MV-4-11 (cell line): ENCODE measurements at places on chromosomes 7 and 10.

DNA sequence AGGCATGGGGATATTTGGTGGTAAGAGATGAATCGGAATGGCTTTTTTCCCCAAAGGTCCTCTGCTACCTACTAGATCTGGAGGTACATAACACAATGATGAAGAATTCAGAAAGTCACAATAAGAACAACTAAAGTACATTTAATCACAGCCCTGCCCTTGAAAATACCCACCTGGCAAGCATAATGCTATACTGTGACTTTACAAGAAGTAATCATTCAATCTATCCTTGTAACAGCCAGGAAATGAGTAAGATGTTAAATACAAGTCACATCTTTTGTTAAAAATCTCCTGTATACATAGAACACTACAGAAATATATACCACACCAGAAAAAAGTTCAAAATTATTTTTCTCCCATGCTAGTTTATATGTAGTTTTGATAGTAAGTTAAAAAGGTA lies 108.3 kb upstream of the ABCB5 start:
- DNase-seq = no peak

GRCh38 chr10:15864419-15864818 lies 4.1 kb upstream of the MINDY3 start:
- no peak for DNase-seq

- peak; percentile 91 for DNase-seq
These were observed 77.6 kb downstream of the RALA start for GRCh38 chr7:39700932-39701331.

DNA sequence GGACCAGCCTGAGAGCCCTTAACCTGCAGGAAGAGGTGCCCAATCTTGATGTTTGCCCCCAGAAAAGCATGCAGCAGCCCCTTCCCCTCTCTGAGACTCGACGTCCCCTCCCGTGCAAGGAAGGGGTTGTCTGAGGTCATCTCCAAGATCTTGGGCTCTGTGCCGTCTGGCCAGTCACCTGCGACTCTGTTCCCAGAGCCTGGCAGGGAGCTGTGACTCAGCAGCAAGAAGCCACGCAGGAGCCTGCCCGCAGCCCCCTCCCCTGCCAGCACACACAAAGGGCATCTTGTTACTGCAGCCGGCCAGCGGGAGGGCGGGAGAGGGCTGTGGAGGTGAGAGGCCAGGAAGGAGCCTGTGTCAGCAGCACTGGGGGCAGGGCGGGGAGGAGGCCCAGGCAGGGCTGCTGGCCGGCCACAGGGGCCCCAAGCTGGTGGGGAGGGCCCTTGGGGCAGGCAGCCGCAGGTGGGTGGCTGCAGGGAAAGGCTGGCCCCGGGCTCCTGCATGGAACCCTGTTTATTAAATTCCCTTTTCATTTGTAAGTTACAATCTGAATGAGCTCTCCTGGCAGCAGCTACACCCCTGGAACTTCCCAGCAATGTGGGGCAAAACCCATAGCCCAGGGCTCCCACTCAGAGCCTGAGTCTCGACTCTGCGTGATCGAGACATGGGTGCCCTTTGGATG lies 103.7 kb upstream of the ZMIZ1 start:
- no peak for DNase-seq

GRCh38 chr7:98956937-98957336 lies 78.6 kb downstream of the TRRAP start:
- DNase-seq = no peak

DNA sequence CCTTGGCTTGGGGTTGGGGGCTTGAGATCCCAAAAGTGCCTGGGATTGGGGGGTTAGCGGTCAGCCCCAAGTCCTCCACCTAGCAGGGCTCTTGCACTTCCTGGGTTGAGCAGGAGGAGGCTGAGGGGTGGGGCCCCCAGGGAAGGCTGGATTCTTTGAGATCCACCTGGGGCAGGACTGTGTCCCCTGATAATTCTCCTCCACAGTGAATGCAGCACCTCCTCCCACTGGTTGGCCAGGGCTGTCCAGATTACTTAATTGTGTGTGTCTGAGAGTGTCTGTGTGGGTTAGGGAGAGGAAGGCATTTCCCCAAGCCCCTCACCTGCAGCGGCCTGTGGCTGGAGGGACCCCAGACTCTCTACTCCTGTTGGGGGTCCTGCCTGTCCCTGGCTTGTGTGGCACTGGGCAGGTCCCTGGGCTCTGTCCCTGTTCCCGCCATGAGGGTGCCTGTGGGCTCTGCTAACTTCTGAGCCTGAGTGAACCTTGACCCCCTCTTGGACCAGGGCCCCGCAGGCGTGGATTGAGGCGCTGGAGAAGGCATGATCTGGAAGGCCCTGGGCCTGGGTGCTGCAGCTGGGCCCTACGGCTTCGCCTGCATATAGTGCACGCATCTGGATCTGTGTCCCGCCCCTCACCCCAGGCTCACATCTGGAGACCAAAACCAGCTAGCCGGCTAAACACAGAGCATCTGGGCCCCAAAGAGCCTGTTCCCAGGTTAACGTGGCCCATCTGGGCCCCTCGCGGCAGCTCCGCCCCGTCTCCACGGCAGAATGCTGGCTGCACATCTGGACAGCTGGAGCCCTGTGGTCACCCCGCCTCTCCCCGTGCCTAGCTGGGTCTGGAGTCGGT lies 10.4 kb downstream of the TMEM270 start:
- DNase-seq = no peak

- DNase-seq = no peak
These were observed 152.7 kb downstream of the NRG3 start for GRCh38 chr10:82027711-82028110.

DNA sequence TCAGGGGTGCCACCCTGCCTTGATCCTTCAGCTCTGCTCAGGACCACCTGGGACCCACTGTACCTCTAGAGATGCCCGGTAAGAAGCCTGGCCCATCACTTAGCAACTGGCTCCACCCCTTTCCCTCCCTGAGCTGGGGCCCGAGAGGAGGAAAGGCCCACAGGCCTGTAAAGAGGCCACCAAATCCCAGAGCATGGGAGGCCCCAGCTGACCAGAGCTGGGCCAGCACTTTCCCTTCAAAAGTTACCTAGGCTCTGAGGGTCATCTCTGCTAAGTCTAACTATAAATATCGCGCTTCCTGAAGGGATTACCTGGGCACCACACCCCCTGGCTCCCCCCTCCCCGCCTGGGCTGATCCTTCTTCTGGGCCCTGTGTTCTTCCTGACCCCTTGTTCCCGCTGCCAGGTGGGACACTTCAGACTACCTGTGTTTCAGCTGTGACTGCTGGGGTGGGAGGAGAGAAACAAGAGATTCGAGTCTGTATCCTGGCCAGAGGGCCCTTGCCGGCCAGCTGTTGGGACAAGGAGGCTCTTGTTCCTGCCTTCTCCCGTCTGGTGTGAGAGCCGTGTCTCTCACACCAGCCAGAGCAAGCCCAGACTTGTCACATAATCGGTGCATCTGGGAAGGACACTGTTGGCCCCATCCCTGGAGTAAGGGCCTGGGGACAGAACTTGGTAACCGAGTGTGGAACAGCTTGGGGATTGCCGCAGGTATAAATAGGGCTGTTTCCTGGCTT lies 22.8 kb upstream of the ANKRD2 start:
- no peak for DNase-seq

- DNase-seq = no peak
These were observed 23.5 kb upstream of the NRCAM start for GRCh38 chr7:108479751-108480150.

DNA sequence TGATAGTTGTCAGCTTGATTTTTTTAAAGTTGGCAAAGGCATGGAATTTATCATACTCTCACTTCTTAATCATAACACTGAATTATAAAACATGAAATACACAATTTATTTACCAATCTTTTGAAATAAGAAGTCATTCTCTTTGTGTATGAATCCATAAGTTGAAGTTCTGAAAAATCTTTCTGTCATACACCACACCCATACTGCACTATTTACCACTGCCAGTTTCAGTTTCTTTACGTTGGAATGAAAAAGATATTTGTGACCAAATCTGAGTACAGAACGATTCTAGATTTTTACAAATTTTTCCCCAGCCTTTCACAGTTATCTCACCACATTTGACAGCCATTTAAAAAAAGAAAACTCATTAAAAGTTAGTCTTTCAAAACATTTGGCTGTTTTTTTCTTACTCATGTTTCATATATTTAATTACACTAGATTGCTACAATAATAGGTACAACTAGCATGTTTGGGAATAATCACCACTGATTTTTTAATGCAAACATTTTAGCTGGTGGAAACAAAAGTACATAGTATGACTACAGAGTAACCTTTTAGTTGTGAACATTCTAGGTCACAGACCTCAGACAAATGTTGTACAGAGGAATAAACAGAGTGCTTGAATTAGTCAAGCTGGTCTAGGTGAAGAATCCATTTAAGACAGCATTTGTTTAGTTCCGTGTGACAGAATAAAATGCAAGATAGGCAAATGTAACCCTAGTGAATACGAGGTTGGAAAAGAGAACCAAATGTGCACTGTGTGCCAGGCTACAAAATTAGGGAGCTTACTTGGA lies 185.0 kb upstream of the LRRN3 start:
- DNase-seq = no peak

DNA sequence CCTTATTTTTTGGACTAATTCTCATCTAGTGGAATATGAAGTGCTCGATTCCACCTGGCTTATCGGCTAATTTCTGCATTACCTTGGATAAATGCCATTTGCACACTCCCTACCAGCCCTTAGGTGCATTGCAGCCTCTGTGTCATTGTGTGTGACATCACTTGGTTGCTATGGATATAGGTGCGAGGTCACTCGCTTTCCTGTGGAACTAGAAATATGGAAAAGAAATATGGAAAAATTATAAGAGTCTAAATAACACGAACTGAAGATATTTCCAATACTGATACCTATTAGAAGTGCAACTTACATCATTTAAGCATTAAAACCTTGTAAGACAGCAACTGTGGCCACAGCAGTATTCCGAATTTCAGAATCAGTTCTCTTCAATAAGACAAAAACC lies 2.0 kb downstream of the YWHAG start:
- DNase-seq = no peak

- DNase-seq = no peak
These were observed 21.8 kb downstream of the ASZ1 start for GRCh38 chr7:117405519-117405918.

- DNase-seq = no peak
These were observed 221.0 kb upstream of the KLF14 start for GRCh38 chr7:130954918-130955564.

- DNase-seq = no peak
These were observed 173.8 kb upstream of the PPP2R2D start for GRCh38 chr10:131726967-131727366.

GRCh38 chr7:157522954-157523353 lies 186.2 kb downstream of the DNAJB6 start:
- no peak for DNase-seq

- DNase-seq = no peak
These were observed 308.8 kb upstream of the ZNF32 start for GRCh38 chr10:43957267-43958070.

DNA sequence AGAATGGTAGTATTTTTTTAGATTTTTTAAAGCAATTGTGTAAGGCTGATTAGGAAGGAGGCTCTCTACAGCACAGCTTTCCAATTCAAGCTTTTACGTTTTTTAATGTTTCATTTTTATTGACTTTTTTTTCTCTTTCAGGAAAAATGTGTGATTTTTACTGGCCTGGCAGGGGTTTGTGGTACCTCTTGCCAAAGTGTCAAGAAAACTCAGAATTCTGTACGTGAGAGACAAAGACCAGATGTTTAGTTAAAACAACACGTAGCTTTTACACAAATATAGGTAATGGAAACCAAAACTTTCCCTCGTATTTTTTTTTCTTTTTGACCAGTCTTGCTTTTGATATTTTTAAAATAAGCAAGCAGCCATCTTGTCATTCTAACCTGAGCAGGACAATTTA lies 6.0 kb upstream of the NPVF start:
- no peak for DNase-seq

- no peak for DNase-seq
These were observed 704 bp upstream of the ANTXRL start for GRCh38 chr10:46285966-46286620.

DNA sequence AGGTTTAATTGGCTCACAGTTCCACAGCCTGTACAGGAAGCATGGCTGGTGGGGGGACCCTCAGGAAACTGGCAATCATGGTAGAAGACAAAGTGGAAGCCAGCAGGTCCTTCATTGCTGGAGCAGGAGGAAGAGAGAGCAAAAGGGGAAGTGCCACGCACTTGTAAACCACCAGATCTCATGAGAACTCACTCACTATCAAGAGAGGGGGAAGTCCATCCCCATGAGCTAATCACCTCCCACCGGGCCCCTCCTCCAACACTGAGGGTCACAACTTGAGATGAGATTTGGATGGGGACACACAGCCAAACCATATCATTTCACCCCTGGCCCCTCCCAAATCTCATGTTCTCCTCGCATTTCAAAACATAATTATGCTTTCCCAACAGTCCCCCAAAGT lies 171.9 kb upstream of the CACNA2D1 start:
- DNase-seq = peak; percentile 94

DNA sequence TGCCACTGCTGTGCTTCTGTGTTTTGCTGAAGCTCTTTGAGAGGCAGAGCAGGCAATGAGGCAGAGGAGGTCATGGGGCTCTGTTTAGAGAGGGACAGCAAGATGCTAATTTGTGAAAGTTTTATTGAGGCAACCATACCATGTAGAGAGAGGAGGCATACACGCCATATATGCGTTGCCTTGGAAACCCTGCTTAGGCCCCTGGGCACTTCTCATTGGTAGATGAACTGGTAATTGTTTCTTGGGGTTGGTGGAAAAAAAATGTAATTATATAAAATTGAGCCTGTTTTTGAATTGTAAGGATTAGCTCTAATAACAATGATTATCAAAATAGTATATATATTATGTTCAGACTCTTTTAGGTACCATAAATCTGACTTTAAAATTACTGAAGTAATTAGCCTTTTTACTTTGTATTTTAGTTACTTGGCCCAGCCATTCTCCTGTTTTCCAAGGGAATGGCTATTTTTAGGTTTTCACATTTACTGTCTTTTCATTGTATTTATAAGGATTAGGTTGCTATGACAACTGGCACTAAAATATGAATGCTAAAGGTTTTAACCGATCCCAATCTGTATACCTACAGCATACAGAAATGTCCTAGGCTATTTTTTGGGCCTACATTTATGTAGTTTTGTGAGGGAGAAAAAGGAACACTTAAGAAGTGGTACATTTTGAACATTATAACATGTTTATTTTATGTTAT lies 52.4 kb downstream of the BZW2 start:
- no peak for DNase-seq

GRCh38 chr7:127404286-127405072 lies 12.0 kb upstream of the ZNF800 start:
- no peak for DNase-seq

DNA sequence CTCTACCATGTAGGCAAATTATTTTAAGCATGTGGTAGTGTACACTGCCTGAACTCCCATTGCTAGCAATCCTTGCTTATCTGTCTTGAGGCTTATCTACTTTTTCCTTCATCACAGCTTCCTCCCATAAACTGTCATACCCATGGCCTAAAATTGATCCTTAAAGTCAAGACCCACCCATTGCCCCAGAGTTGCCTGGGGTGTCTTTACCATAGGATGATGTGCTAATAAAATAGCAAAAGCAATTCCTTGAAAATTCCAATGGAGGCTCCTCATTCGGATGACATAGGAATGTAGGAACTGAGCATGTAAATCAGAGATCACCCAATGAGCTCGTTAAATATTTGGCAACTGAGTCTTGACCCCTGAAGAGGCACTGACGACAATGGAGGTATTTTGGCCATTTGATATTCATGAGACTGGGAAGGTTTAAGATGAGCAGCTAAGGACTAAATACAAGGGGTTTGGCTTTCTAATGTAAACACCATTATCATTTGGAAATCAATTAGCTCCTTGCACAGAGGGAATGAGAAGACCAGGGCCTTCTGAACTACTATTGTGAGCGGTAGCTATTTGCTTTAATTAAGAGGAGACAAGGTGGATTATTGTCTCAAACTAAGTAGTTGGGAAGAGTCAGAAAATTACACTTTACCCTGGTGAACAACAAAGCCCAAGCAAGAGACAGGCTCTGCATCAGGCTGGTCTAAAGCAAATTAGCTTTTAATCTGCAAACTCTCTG lies 234.9 kb downstream of the GATA3 start:
- DNase-seq = no peak
